Activated CD8-positive, alpha-beta memory T cell treated with anti-CD3 and anti-CD28 coated beads for 1 hour (primary cell): ENCODE measurements at places on chromosomes 11 and 22.

DNA sequence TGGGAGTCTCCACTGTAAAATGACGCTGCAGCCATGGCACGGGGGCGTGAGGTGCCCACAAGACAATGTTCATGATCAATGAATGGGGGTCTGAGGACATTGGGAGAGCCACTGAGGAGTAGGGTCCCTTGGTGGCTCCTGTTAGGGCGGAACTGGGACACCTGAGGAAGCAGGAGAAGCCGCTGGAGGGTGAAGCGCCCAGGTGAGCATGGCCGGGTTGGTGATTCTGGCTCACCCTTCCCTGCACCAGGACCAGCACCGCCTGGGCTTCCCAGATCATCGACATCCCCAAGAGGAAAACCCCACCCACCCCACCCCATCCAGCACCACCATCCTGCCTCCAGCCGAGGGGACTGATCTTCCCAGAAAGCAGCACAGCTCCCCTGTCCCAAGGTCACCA lies 30.6 kb downstream of the SHANK2 start:
- DNase-seq = no peak

DNA sequence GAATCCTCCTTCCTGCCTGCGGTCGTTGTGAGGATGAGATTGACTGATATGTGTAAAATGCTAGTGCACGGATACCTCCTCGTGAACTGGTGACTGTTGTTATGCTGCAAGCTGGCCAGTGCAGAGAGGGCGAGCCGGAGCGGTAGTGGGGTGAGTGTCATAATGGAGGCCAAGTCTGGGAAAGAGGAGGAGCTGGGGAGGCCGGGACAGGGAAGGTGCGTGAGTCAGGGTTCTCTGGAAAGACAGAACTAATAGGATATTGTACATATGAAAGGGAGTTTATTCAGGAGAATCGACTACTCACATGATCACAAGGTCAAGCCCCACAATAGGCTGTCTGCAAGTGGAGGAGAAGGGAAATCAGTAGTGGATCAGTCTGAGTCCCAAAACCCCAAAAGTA lies 56.8 kb upstream of the FADD start:
- DNase-seq = no peak

DNA sequence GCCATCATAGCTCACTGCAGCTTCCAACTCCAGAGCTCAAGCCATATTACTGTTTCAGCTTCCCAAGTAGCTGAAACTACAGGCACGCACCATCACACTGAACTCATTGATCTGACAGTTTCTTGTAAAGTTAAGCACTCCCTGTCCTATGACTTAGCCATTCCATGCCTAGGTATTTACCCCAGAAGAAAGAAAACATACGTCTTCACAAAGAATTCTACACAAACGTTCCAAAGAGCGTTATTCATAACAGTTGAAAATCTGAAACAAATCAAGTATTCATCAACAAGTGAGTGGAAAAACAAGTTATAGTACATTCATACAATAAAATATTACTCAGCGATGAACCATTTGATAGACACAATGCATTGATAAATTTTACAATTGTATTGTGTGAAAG lies 7.8 kb upstream of the NLRP10 start:
- no peak for DNase-seq

GRCh38 chr11:110529043-110529442 lies 99.3 kb downstream of the FDX1 start:
- no peak for DNase-seq

DNA sequence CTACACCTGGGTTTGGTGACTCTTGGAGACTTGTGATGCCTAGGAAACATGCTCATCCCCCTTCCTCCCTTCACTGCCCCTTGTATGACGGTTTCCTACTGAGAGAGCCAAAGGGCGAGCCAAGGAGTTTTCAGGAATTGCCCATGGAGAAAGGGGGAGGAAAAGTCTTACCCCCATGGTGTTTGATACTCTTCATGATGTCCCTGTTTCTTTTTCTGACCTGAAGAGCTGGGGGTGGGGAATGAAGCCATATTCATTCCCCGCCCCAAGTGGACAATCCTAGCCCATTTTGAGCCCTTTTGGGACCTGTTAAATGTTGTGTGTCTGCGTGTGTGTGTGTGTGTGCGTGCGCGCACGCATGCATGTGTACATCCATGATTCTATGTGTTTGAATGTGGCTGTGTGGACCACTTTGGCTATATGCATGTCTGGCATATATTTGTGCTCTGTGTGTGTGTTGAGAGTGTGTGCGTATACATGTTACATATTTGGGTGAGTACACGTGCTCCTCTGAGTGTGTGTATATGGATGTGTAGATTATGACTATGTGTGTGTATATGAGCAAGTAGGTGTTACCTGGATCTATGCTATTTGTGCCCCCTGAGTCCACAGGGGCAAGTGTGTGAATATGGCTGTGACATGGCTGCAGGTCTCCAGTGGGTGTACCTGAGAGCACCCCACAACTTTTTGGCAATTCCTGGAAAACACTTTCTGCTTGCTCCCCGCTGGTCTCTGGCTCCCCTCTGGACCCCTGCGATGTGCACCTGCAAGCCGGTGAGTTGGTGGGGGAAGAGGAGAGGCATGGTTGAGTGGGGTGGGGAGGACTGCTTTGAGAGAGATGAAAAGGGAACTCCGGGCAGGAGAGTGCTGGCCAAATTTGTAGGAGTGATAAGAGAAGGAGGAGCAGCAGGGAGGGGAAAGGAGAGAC lies 24.6 kb downstream of the OTOG start:
- DNase-seq = no peak

GRCh38 chr11:42996421-42997307 lies 315.1 kb upstream of the API5 start:
- no peak for DNase-seq

GRCh38 chr11:130109386-130109785 lies 39.7 kb downstream of the APLP2 start:
- DNase-seq = no peak

- DNase-seq = no peak
Measured at GRCh38 chr11:788953-789940, 643 bp downstream of the CEND1 start.

DNA sequence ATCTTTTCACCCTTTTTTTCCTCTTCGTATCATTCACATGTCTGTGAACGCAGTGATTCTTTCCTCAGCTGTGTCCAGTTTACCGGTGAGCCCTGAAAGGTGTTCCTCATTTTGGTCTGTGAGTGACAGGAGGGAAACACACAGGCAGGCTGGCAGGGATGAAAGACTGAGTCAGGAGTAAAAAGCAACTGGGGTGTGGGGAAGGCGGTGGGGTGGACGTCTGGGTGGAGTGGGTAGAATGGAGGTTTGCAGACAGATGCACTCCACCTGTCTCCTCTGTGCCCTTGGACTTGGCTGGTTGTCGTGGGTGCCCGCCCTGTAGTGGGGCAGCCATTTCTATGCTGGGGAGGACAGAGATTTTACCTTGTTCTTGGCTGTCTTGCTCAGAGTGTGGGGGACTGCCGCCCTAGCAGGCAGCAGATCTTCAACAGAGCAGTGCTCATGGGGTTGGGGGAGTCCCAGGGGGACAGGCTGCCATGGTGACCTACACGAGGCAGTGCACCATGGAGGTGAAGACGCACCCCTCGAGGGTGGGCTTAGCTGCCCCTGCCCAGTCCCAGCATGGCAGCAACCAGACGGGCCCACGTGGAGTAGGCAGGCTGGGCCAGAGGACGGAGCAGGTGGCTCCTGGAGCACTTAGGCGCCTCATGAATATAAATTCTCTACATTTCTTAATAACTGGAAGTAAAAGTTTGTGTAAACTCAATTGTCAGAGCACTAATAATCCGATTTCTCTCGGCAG lies 603.7 kb downstream of the TBC1D22A start:
- no peak for DNase-seq

- no peak for DNase-seq
Measured at GRCh38 chr22:48433647-48434046, 1394.0 kb downstream of the BRD1 start.

DNA sequence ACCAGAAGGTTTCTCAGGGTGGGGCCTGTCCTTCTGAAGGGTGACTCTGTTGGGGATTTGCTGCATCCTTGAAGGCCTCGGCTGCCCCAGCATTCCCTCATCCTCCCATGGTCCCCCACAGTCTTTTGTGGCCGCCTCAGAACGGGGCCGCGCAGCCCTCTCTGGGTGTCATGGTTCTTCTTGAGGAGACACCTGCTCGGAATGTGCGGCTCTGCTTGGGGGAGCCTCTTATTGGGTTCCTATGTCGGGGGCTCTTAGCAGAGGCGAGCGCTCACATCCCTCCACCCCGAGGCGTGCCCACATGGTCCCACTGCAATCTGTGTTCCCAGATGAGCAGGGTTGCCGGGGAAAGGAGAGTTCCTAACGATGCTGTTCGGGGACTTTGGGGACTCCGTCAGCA lies 1008.4 kb downstream of the BRD1 start:
- DNase-seq = no peak

GRCh38 chr22:49160261-49161001 lies 667.2 kb downstream of the BRD1 start:
- DNase-seq = no peak

GRCh38 chr22:17083811-17084441 lies 874 bp upstream of the IL17RA start:
- no peak for DNase-seq

GRCh38 chr11:34519595-34520235 lies 6.1 kb upstream of the ELF5 start:
- DNase-seq = no peak

GRCh38 chr11:117435326-117435725 lies 107.7 kb downstream of the CEP164 start:
- DNase-seq = no peak

DNA sequence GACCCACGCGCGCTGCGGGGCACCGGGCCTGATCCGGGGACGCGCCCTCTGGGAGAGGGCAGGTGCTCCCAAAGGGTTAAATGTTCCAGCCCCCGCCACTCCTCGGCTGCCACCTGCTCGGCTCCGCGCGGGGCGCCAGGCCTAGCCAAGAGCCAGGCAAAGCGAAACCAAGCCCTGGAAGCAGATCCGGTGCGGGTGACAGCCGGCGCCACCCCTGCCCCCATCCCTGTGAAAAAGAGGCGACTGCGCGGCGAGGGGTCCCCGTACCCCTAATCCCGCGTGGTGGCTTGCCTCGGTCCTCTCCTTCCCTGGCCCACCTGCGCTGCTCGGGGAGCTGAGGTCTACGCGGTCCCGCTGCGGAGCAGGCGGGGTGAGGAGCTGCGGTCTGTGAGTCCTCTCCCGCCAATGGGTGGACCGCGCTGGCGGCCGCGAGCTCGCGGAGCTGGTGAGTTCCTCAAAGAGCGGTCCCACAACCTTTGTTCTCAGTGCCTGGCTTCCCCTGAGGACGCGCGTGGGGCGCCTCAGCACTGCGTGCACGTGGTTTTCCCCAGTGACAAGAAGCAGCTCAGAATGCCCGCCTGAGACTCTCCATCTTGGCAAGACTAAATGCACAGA lies at the start of gene ME3:
Gene ME3, minus strand, starts transcription at position 610 of the 615 bp plus-strand sequence.
- peak; percentile 9 for DNase-seq

- no peak for DNase-seq
Measured at GRCh38 chr11:19328586-19329311, 88.0 kb upstream of the E2F8 start.

DNA sequence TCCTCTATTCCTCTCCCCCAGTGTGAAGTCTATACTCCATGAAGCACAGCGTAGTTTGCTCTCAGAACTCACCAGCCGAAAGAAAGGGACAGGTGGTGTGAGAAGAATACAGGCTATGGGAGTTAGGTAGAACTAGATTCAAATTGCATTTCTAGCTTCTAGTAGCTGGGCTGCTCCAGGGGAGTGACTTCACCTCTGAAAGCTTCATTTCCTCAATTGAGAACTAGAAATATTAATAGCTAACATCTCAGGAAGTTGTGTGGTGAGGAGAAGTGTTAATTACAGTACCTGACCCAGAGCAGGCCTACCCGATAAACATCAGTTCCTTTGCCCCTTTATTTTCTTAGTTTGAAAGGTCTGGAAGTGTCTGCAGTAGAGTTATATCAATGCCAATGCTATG lies 484.7 kb upstream of the TENM4 start:
- DNase-seq = no peak

DNA sequence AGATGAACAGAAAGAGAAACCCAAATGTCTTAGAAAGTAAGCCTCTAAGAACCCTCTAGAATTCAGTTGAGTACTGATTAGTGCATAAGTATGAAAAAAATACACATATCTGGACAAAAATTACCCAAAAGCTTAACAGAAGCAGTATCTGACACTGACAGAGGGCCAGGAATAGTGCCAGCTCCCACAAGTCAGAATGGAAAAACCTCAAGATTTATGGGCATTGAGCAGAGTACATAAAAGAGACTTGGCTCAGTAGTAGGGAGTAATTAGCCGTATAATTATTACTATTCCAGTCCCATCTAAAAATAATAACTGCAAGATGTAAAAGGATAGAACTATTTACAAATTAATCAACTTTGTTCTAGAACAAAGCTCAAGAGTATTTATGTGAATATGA lies 834.5 kb downstream of the FAM181B start:
- DNase-seq = no peak

DNA sequence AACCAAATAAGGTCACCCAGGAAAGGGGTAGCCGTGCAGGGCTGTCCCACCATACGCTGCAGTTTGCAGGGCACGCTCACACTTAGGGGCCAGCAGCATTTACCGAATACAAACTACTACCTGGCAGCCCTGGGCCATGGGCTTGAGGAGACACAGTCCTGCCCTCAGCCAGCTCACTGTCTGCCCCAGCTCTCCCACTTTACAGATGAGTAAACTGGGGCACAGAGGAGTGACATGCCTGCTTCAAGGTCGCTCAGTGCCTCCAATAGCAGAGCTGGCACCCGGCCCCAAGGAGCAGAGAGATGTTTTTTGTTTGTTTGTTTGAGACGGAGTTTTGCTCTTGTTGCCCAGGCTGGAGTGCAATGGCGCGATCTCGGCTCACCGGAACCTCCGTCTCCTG lies 2.8 kb downstream of the FADS3 start:
- no peak for DNase-seq
